ENCODE measurements at places on chromosomes 3 and 15. TPM values are rescaled to one million over a fixed set of nuclear protein-coding genes. Genes with fewer than 3 reads are reported as not detected.

GRCh38 chr3:66642019-66642418, 141.2 kb upstream of the LRIG1 start:
- DNase-seq: no peak

DNA sequence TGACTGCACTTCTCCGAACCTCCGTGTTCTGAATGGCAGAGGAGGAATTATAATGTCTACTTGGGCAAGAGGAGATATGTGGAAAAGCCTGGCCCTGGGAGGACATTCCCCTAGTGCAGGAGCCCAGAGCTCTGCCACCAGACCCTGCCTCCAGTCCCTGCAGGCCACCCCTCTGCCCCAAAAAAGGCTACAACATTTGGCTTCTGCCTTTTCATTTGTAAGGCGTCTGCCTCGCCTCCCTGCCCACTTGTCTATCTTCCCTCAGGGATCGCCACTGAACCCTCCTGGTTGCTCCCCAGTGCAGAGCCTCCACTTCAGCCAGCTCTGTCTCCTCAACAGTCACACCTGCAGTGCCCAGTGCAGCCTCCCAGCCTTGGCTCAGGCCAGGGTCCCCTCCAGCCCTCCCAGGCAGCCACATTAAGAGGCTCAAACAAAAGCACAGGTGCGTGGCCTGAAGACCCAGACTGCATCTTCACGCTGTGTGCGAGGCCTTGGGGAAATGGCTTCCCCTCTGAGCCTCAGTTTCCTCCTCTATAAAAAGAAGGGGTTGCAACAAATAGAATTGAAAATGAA, 125.9 kb upstream of the SMAD3 start:
- DNase-seq: no peak

GRCh38 chr15:39586387-39587095, 5.7 kb downstream of the THBS1 start:
- DNase-seq: no peak

- DNase-seq: no peak
Observed at GRCh38 chr3:186261638-186262037, 100.4 kb downstream of the DGKG start.

DNA sequence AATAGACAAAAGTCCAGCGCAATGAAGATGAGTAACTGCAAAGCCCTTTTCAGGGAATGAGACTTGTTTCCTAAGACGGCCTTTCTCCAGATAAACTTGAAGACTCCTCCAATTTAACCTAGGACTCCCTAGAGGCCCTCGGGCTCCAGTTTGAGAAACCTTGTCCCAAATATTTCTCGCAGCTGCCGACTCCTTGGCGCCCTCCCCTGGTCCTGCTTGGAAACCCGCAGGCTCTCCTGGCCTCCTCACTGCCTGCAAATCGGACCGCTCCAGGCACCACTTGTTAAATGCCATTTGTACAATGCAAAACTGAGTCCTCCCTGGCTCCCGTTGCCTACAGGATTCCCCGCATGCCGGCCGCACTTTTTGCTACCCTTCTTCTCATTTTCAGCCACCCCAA, 36.8 kb downstream of the MUC4 start:
- no peak for DNase-seq

DNA sequence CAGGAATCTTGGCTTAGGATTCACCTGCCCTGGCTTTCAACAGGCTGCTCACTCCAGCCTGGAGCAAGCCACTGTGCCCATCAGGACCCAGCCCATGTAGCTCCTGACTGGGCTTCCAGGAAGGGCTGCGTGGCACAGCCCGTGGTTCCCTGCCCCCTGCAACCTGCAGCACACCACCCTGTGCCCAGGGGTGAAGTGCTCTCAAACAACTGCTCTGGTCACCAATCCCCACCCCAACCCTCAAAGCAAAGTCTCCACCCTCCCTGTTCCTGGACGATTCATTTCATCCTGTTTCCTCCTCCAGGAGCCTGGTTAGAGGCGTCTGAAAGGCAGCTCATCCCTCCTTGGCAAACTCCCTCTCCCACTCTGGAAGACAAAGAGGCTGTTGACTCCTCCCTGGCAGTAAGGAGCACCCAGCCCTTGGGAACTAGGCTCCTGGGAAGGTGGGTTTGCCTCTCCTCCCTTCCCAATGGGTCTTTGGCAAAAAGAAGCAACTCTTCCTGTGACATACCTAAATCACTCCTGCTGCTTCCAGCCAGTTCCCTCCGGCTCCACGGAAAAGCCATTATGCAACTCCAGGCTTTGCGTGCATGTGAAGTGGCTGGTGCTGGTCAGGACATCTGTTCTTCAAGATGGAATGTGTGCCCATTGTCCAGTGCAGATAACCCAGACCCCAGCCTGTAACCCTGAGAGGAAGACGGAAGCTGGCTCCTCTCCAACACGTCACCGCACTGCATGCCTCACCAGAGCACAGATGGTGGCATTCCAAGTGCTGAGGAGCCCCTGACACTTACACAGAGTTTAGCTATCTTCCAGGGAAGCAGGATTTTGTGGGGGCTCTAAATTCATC, 29.1 kb upstream of the VIPR1 start:
- DNase-seq: no peak

GRCh38 chr15:57259568-57260040, 116.7 kb upstream of the CGNL1 start:
- peak; percentile 44 for DNase-seq

DNA sequence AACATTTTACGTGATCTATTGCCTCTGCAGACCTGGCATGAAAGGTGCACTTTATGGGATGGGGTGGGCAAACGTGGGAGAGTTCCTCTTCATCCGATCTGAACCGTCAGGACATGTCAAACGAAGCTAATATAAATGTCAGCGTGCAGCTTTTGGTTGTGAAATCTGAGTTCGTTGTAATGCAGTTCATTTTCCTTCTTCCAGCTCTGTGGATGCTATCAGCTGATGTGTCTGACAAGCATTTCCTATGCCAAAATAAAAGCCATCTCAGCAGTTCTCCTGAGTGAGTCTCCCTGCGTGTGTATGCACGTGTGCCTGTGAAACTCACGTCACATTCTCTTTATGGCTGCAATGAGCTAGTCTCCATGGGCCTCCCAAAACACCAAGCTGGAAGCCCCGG, 512.3 kb downstream of the MCTP2 start:
- no peak for DNase-seq

- no peak for DNase-seq
Observed at GRCh38 chr3:150447631-150448465, 39.8 kb downstream of the TSC22D2 start.

- DNase-seq: no peak
Observed at GRCh38 chr15:90160781-90161727, 40.1 kb upstream of the SEMA4B start.

DNA sequence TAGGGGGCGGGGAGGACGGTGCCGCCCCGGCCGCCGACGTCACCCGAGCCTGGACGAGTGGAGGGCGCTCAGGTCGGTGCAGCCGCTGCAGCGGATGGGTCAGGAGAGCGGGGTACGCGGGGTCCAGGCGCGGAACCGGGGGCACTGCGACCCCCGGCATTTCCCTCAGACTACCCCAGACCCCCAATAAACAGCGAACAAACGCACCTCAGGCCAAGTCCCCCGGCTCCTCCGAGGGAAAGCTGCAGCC, 78.9 kb downstream of the IQSEC1 start:
- DNase-seq: no peak

DNA sequence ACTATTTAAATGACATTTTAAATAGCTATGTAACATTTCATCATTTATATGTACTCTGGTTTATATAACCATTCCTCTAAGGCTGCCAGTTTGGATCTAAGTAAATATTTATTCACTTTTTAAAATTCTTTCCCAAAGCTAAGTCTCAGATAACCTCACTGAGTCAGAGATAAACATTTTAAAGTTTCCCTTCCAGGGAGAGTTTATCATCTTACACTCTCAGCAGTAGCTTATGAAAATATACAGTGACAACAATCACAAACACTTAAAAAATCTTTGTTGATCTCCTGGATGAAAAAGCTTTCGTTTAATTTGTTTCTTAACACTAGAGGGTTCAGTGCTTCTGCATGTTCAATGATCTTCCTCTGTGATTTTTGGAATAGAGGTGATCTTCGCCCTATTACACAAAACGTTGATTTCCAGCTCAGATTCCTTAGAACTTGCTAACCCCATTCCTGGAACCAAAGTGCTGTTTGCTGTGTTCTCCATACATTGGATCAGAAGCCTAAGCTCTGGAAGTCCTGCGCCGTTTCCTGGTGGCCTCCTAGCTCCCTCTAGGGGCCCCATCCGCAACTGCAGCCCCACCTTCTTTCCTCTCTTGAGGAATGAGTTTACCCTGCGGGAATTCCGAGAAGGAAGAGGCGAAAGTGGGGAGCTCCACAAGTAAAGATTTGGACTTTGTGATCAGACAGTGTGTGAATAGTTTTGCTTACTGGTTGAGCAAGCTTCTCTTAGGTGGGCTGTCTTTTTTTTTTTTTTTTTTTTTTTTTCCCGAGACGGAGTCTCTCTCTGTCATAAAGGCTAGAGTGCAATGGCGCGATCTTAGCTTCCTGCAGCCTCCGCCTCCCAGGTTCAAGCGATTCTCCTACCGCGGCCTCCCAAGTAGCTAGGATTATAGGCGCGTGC, 29.3 kb upstream of the SACM1L start:
- DNase-seq: no peak

GRCh38 chr15:74134387-74135027, 4.1 kb downstream of the ISLR2 start:
- no peak for DNase-seq

GRCh38 chr3:78101384-78101783, 1061.5 kb downstream of the ROBO2 start:
- no peak for DNase-seq

DNA sequence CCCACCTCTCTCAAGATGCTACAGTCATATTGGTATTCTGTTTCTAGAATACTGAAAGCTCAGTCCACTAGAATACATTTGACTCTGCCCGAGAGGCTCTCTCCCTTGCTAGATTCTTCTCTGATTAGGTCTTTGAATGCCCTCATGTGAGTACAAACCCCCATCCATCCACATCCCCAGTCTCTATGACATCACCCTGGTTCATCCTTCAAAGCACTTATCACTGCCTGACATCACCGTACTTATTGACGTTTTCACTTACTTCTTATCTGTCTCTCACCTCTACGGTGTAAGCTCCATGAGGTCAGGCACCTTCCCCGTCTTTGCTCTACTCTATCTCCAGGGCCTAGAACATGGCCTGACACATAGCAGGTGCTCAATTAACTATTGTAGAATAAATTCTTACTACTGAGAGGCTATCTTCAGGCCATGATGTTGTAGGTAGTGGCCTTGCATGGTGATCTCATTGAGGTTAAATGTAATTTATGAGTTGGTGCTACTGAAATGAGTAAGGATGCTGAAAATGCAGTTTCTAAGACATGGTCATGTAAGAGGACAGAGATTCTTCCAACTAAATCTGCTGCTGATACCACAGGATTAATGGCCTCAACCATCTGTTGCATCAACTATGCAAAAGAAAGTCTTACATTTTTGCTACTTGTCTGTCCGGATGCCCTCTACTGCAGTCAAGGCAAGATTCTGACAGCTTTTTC, 26.8 kb downstream of the EOGT start:
- no peak for DNase-seq

- no peak for DNase-seq
Observed at GRCh38 chr3:42188376-42188775, 77.6 kb downstream of the CCK start.

DNA sequence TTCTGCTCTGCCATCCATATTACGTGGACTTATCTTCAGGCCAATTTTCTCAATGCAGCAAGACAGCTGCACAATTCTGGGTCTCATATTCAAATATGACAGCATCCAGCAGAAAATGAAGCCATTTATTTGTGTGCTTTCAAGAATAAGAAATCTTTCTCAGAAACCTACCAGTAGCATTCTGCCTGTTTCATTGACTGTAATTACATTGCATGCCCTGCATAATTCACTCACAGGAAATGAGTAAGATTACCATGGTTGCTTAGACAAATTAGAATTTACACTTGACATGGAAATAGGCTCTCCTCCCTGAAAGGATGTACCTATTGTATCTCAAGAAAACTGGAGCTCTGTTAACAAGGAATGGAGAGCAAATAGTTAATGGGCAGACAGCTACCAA, 346.6 kb upstream of the DCBLD2 start:
- no peak for DNase-seq

DNA sequence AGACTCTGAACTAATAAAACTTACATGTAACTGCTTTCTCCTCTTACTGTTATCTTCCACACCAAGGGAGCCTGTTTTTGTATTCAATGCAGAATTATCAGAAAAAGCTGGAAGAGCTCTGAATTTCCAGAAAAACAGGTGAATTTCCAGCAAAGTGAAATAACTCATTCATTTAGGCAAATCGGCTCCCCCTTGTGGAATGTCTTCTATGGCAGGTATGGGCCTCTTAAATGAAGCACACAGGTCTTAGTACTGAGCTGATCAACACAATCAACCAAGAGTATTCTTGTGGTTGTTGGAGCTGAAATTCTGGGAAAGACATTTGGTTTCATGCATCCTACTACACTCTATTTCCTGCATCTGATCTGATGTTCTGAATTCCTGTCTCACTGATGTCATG, 31.0 kb upstream of the PTPRG start:
- no peak for DNase-seq

DNA sequence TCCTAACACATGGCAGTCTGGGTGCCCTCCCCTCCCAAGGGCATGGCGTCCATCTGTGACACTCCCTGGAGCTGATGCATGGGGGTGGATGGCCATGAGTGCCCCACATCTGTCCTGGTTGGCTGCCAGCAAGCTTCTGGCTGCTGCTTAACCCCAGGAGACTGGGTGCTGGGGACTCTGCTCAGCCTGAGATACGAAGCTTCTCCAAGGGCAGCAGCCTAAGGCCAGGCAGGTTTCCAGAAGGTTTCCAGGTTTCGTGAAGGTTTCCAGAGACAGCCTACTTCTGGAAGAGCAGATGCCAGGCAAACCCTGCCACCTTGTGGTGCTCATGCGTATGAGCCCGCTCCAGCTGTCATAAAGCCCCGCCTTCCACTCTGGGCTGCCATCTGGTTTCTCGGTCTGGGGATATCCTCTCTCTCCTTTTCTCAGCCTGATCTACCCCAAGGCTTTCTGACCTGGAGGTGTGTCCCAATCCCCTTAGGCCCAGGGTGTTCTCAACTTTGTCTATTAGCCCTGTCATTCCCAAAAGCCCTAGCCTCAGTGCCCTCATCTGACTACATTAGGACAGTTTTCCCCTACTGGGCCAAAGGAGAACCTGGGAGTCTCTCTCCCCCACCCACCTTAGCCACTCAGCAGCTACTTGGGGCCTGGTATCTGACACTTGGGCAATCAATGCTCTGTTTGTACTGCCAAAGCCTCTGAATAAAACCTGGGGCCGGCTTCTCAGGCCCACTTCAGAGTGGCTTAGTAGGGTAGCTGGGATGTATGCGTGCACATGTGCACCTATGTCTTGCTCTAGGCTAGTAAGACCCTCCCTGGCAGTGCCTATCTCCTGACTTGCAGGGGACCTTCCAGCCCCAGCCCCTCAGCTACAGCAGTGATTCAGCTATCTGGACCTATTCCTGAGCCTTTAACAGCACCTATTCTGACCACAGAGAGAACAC, 12.0 kb downstream of the MRPL46 start:
- no peak for DNase-seq

GRCh38 chr3:44227632-44228031, 14.1 kb upstream of the TOPAZ1 start:
- DNase-seq: no peak

GRCh38 chr3:119774444-119774843, 7.5 kb upstream of the NR1I2 start:
- no peak for DNase-seq

The CLDN18 gene
- polyA plus RNA-seq: 0.67 TPM

The MRAS gene
- 30.0 TPM for polyA plus RNA-seq

The MEIS2 gene
- polyA plus RNA-seq: 442 TPM

The CCR8 gene
- polyA plus RNA-seq: not detected

The ECE2 gene
- not detected for polyA plus RNA-seq

The PAK6 gene
- polyA plus RNA-seq: 8.4 TPM

The RPL22L1 gene
- polyA plus RNA-seq: 96.2 TPM

The GOLGA6B gene
- 1.1 TPM for polyA plus RNA-seq

The PLSCR5 gene
- not detected for polyA plus RNA-seq
